ENCODE measurements at places on chromosomes 13 and 19.

DNA sequence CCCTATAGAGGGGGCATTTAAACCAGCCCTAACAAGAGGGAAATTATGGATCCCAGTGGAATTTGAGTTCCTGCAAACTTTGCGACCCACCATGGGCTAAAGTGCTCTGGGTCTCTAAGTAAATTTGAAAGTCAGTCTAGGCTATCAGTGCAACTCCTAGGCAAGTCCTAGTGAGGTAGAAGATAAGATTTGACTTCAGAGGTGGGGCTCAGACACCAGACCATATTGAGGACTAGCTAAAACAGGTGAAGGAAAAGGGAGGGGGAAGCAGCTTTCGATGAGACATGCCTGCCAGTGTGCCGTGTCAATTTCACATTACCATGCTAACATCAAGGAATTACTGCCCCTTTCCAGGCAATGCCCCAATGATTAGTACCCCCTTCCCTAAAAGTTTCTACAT, 38.4 kb downstream of the CD320 start:
- DNase-seq: no peak

DNA sequence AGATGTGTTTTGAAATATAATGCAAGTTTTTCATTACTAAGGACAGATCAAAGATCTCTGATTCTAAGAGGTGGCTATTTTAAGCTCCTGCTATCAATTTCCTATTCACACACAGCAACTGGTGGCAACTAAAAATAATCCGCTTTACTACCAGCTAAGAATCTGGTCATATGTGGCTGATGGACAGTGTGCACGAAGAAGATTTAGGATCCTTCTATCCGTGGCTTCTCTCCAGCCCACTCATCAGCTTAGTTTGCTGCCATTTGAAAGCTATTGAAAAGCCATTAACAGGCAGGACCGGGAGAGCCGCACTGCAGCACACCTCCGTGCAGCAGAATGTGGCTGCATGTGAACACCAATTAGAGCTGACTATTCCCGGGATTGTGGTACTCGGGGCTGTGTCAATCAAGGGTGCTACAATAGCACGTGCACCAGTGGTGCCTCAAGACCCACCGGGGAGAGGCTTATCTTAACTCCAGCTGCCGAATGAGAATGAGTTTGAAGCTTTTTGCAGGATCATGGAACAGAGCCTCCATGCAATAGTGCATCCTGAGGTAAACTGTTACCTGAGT, at the start of gene MYO16:
TSS of gene MYO16 (plus strand) at position 431 of the 572 bp plus-strand sequence. CDS start 234 bp downstream, outside the sequence.
- DNase-seq: no peak

- no peak for DNase-seq
These were observed 1.2 kb downstream of the RFXAP start for GRCh38 chr13:36820222-36820621.

DNA sequence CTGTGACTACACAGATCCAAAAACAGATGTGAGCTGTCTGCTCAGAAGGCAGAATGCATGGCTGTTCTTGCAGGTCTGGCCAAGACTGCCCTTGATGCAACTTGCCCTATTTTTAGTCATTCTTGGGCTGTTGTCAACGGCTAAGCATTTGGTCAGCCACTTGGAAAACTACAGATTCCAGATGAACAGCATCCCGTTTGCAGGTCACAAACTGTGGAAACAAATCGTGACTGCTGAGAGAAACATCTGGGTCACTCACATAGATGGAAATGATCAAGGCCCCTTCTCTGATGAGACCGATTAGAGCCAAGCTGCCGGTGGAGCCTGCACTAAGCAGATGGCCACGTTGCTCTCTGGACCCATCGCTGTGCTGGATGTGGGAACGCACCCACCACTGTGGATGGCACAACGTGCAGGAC, 15.4 kb upstream of the METTL21C start:
- no peak for DNase-seq

GRCh38 chr19:23263870-23264590, 13.8 kb upstream of the ZNF724 start:
- DNase-seq: no peak

DNA sequence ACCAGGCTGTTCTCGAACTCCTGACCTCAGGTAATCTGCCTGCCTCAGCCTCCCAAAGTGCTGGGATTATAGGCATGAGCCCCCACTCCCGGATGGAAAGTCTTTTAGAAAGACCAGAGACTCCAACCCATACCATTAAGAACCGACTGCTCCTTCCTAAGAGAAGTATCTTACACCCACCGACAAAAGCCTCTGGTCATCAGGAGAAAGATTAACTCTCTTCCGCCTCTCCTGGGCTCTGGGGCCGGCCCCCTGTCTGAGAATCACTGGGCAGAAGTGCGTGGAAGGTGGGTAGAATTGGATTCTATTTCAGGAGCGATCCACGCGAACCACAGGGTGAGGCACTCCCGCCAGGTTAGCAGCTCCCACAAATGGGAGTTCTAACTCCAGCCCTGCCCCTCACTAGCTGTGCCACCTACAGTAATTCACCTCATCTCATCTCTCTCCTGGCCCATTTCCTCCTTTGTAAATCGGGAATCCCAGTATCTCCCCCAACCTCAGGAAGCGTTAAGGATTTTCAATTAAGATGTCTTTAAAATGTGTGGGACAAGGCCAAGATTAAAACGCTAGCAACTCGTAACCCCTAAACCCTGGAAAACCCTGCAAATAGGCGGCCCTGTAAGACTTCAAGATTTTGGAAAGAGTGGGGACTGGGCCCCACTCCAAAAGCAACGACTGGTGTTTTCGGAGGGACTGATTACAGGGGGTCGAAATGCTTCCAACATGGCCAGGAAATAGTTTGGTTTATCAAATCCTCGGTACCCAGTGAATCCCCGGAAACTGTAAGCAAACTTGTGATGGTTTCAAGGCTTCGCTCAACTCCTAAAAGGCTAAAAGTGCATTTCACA, 1.3 kb downstream of the HNRNPL start:
- DNase-seq: no peak

DNA sequence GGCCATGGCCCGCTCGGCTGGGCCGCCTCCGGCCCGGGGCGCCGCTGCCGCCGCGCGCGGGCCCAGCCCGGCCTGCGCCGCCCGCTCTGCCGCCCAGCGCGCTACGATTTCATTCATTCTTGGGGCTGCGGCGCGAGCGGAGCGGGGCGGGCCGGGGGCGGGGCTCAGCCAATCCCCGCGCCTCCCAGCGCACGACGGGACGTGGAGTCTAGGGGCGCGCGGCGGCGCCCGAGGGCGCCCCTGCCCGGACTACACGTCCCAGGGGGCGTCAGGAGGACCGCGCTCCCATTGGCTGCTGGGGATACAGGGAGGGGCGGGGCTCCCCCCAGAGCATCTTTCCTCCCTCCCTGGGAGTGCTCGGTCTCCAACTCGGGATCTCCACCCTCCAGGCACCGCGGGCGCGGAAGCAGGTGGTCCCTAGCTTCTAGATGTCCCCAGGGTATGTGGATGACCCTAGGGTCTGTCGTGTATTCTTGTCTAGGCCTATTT, 5.6 kb upstream of the DPF1 start:
- peak; percentile 37 for DNase-seq

- DNase-seq: no peak
These were observed 167.4 kb downstream of the SLITRK6 start for GRCh38 chr13:85631801-85632200.

Measured in activated CD4-positive, alpha-beta T cell treated with anti-CD3 and anti-CD28 coated beads, Interleukin-2, amount 50 U/mL, for 24 hours (primary cell).